Activated T-cell treated with anti-CD3 and anti-CD28 coated beads, Interleukin-2, amount 50 U/mL, for 24 hours (primary cell): ENCODE measurements at places on chromosomes 1 and 21.

GRCh38 chr1:108678706-108679105 is 13.4 kb upstream of the PRPF38B start:
- no peak for DNase-seq

DNA sequence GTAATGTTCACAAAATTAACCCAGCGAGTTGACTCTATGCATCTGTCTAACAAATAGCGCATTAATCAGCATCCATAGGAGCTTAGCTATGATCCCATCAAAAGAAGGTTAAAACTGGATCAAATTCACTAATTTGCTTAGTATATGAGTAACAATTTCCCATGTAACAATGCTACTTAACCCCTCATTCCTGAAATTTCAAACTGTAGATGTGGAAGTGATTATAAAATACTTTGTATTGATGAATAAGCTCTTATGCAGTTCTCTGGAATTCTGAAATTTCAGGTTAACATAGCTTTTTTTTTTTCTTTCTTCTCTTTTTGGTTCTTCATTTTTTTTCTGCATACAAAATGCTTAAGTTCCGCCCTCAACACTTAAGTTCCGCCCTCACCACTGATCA is 1272.7 kb downstream of the KCNT2 start:
- no peak for DNase-seq

DNA sequence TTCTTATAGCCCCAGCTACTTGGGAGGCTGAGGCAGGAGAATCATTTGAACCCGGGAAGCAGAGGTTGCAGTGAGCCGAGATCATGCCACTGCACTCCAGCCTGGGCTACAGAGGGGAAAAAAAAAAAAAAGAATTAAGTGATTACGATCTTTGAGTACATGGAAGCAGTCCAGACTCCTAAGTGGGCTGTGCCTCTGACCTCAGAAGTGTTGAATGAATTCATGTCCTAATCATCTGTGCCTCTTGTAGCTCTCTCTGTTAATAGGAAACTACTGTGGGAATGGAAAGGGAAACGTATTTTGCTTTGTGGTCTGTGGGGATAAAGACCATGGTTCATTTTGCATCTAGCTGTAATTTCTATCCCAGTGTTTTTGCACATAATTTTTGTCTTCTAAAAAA is 8.4 kb upstream of the IVNS1ABP start:
- no peak for DNase-seq

GRCh38 chr21:37548521-37548981 is 182.0 kb downstream of the DYRK1A start:
- DNase-seq, result no peak

- DNase-seq, result no peak
Observed at GRCh38 chr21:44957901-44958451, 18.1 kb downstream of the SLX9 start.

GRCh38 chr1:192747943-192748342 is 60.9 kb upstream of the RGS2 start:
- DNase-seq, result no peak

DNA sequence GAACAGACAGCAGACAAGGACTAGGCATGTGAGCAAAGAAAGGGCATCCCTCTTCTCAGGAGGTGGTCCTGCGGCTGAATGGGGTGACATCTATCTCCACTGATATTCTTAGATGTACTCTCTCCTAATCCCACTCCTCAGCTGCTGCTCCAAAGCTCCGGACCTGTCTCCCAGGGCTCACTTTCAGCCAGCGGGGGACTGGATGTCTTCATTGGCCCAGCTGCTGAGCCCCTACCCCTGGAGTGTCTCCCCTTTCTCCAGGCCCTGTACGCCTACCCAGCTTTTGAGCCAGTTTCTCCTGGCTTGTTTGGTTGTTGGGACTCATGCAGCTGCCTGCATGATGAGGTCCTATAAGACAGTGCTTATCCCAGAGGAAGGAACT is 28.8 kb upstream of the CSF1 start:
- no peak for DNase-seq

DNA sequence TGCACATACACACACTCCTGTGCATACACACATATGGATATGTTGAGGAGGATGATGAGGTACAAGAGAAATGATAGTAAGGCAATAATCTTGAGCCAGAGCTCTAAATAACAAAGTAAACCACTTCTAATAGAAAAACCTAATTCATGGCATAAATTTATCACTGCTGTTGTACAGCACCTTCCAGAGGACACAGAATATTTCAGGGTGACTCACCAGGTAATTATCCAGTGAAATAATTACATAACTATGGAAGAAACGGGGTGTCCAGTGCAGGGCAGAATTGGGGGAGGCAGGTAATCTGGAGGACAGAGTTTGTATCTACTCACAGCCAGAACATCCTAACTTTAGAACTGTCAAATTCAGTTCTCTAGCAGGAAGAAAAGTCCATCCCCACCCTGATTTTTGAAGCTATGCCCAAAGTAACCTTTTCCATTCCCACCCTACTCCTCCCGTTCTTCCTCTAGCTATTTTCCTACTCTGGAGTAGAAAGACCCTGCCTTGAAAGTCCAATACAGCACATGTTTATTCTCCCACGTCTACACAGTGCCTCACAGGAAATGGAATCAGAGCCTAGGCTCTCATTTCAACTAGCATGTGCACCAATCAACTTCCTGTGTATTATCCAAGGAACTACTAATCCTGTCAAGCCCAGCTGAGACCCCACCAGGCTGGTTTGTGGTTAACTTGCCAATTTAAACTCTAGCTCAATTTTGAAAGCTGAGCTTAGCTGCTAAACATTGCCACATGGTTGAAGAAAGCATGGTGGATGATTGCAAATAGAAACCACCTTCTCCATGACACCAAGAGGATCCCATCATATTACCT is 96.6 kb downstream of the PTPN14 start:
- no peak for DNase-seq

DNA sequence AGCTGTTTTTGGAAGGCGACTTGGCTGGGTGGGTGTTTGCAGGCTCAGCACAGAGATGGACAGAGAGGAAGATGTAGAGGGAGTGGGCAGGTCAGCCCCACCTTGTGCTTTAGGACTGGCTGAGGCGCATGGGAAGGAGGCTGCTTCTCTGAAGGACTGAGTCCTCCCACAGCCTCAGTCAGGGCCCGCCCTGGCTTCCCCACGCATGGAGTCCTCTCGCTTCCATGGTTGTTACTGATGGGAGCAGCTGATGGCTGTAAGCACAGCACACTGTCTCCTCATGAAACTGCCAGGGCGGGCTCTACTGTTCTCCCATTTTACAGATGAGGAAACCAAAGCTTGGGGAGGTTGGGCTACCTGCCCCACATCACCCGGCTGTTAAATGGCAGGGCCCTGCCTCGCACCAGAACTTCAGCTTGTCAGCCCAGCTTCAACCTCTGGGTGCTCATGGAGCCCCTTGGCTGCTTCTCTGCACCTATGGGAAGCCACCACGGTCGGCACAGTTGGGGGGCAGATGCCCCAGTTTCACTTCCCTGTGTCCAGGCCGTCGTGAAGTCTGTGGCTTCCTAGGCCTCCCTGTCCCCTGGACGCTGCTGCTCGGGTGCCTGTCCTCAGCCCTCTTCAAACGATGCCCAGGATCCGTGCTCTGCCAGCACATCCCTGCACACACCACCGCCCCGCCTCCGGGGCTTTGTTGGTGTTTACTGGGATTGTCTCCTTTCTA is 2.4 kb downstream of the TMEM201 start:
- no peak for DNase-seq

- DNase-seq, result no peak
Observed at GRCh38 chr1:67018574-67018973, 35.4 kb downstream of the SLC35D1 start.

GRCh38 chr1:67704351-67704750 is 19.4 kb downstream of the GADD45A start:
- no peak for DNase-seq

GRCh38 chr1:12121212-12122003 is 45.4 kb upstream of the TNFRSF1B start:
- no peak for DNase-seq

DNA sequence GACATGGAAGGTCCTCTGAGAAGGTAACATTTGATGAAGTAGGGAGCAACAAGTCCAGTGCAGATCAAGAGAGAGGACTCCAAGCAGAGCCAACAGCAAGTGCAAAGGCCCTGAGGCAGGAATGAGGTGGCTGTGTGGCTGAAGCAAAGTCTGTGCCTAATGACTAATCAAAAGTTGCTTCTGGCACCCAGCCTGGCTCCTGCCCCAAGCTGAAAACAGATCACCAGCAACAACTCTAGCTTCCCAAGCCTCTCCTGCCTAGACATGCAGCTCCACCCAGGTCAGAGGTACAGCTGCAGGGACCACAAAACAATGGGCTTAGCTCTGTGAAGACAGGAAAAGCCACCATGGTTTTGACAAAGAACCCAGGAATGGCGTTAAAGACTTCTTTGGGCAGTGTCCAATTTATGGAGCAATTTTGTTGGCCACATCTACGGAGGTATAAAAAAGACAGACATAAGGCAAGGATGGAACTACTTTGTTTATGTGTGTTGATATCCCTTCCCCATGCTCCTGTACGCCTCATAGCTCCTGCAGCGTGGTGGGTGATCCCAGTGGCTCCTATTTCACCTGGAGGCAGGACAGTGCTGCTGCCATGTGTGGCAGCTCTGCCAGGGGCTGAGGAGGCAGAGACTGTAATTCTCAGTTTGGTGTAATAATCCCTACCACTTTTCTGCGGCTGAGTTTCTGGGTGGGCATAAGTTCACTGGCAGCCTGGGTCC is 26.4 kb upstream of the IGSF3 start:
- DNase-seq, result no peak
